ENCODE measurements at places on chromosomes 5 and 9.
A peak's percentile ranks its signal among the peaks of the same experiment; 100 is the strongest.

GRCh38 chr9:29332789-29333188 lies 1759.5 kb upstream of the C9orf72 start:
- no peak for DNase-seq

DNA sequence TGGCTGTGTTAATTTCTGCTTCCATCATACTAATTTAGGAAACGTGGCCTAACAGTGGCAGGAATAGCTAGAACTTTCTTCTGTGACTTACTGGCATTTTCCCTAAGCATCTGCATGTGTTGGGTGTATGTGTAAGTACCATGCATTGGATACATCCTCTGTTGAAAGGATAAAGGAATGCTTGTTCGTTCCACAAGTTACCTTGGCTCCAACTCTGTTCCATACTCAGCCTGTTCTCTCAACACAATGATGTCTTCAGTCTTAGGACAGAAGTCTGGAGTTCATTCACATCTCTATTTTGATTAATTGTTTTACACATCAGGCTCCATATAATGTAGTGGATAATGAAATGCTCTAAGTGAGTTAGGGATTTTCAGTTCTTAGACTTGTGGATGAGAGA lies 190.1 kb upstream of the DMRT1 start:
- no peak for DNase-seq

DNA sequence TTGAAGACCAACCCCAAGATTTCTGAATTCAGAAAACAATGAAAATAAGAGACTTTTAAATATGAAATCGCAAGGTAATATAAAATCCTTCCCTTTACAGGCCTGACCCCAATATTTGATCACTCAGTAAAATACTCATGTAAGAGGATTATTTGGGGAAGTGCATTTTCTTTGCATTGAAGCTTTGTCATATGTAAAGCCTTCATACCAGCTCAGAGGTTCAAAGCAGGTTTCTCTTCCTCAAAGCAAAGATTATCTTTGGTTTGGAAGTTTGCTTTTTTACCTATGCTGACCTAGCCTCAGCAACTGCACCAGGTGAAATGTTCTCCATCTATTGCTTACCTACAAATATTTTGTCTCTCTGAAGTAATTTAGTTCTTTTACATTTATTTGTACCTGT lies 106.5 kb upstream of the PARP8 start:
- DNase-seq = no peak

- DNase-seq = no peak
Observed at GRCh38 chr5:115393239-115393638, 96.8 kb upstream of the CCDC112 start.

- peak; percentile 54 for DNase-seq
Observed at GRCh38 chr5:35926389-35927051, 11.9 kb downstream of the CAPSL start.

- DNase-seq = no peak
Observed at GRCh38 chr5:104265531-104266140, 703.0 kb upstream of the NUDT12 start.

DNA sequence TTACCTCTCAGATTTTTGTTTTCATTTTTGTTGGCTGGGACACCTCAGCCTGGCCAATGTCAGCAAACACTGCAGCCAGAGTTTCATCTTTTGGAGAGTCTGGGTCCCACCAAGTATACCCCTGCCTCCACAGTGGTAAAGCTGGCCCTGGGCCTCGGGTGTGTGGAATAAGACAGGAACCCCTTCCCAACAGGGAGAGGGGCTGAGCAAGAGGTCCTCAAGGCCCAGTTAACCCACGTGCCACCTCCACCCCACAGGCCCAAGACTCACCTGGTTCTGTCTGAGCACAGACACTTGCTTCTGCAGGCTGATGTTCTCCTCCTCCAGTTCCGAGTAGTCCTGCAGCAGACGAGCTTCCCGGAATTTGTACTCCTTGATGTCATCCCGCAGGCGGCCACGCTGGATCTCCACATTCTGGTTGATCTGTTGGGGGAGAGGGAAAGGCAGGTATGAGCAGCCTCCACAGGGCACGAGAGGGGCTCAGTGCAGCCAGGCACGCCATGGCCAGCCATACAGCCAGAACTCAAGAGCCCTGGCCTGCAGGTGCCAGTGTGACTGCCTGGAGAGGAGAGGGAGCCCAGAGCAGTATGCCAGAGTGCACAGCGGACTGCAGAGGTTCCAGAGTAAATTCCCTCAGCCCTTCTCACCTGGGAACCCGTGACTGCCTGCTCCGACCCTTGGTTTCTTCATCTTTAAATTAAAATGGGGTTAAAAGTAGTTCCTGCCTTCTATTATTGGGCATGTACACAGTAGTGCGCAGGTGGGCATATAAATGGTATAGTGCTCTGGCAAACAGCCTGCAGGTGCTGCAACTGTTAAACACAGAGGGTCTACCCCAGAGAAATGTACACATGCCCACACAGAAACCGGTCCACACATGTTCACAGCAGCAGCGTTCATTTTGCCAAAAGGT lies 42.0 kb downstream of the BICD2 start:
- no peak for DNase-seq

DNA sequence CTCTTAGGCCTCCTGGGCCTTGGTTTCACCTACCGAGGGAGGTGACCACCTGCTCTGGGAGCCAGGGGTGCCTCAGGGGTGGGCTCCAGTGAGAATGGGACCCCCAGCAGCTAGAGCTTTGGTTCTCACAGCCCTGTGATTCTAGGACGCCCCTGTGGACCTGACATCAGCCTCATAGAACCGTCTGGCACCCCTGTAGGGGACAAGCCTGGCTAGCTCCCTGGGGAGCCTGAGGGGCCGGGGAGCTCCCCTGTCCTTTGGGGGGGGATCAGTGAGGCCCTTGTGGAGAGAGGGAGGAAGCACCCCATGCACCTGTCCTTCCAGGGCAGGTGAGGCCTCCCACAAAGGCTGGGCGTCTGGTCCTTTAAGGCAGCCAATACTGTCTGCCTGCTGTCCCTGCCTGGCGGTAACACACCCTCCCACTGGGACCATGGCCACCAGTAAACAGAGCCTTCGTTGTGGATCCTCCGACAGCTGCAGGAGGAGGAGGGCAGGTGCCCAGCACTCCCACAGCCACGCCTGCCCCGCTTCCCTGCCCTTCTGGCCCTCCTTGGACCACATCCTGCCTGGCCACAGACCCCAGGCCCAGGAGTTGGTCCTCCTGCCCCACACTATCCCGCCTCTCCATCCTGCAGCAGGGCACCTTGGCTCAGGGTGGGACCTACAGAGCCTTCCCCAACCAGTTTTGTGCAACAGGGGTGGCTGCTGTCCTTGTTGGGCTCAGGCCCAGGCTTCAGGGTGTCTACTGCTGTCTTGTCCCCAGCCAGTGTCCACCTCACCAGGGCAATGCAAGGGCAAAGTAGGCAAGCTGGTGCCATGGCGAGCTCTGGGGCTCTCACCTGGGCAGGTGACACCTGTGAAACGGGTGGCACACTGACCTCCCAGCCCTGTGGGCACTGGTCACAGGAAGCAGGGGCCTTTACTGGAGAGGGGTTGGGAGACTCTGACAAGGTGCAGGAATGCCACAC lies 3.0 kb upstream of the TUBB4B start:
- DNase-seq = no peak

GRCh38 chr9:72981433-72981832 lies 28.6 kb upstream of the ALDH1A1 start:
- DNase-seq = no peak

DNA sequence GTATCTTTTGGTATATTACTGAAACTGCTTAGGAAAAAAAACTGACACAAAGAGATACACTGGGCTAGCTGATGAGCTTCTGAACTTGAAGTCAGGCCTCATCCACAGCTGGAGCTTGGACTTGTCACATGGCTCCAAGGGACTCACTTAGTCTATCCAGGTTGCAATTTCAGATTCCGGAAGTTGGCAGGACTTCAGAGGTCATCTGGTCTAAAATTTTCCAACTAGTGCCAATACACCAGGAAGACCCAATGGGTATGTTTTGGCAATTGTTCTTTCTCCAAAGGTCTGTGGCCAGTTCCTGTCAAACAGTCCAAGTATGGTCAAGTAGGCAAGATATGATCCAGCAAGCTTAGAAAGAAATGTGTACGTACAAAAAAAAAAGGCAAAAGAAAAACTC lies 36.7 kb downstream of the MRPS27 start:
- no peak for DNase-seq

DNA sequence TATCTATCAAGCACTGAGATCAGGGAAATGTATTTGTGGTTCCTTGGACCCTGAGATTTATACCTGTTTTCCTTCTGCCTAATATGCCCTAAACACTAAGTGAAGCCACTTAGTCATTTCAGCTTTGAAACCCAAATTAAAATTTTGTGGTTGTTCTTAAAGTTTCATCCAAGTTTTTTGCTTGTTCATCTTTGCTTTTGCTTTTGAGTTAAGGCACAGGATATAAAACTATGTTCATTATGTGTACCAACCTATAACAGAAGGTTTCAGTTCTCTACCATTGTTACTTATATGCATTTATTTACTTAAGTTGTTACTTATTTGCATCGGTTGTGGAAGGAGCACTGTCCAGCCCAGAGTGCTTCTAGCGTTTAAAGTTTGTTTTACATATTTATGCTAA lies 382.3 kb downstream of the PTPRD start:
- DNase-seq = no peak

DNA sequence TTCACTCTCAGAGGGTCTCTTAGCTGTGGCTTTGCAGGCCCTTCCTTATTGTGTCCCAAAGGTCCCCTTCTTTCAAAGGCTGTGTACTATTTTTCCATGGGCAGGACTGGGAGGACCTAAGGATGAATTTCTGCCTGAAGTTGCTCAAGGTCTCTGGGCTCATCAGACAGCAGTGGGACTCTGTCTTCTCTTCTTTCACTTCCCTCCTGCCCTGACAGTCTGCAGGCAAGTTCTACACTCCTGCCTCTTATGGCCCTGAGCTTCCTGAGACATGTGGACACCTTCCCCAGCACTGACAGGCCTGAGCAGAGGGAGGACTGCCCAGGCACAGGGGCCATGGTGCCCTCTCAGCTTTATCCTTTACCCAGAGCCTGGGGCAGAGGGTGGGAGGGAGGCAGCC lies 14.8 kb downstream of the ENHO start:
- no peak for DNase-seq

- DNase-seq = no peak
Observed at GRCh38 chr5:76771705-76772405, 47.0 kb upstream of the F2RL1 start.
